Activated CD8-positive, alpha-beta T cell treated with anti-CD3 and anti-CD28 coated beads, Interleukin-2, amount 10 ng/mL, durations not matched to agents 7 days and 5 days (primary cell): ENCODE measurements at places on chromosomes 6 and 20.

- no peak for DNase-seq
These were observed at the start of gene TGM3 for GRCh38 chr20:2295886-2296515. TSS of gene TGM3 (plus strand) at chr20:2296001. CDS start at chr20:2296064, 63 bp downstream.

- no peak for DNase-seq
These were observed 61.6 kb downstream of the GRM1 start for GRCh38 chr6:146090474-146090873.

DNA sequence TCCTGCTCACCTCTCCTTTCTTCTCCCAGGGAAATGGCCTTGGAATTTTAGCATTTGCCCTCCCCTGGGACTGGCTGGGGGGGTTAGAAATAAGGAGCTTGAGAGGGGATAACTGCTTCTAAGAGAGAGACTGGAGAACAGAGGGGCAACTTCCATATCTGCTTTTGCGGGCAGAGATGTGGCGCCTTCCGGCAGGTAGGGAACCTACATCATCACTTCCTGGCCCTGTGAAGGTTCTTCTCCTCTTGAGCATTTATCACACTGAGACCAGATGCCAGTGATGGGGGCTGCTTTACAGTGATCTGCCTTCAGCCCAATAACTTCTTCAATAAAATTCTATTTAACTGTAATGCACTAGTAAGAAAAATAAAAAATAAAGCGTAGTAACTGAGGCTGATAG is 48.1 kb downstream of the TBC1D7 start:
- peak; percentile 59 for DNase-seq

DNA sequence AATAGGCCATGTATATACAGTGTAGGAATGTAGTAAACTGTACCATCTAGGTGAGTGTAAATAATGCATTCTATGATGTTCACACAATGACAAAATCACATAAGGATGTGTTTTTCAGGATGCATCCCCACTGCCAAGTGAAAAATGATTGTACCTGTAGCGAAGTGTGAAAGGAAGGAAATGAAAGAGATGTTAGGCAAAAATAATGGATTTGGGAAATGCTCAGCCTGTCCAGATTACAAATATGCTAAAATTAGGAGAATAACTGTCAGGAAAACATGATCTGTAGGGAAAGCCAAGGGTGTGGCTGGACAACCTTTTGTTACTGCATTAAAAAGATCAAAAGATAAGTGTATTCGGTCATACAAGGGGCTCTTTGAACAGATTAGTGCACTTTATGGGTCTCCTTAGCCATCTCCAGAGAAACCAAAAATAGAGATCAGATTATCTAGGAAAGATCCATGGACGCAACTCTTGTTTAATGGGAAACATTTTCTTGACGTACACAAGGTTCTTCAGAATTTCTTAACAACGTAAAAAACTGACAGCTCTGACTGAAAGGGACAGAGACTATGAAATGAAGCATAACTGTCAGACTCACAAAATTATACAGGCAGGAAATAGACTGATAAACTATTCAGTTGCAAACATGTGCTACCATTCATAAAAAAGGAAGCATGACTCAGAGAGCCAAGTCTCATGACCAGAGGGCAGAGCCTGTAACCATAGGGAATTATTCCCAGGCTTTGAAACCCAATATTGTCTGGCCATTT is 253.6 kb upstream of the RAB32 start:
- DNase-seq: no peak

DNA sequence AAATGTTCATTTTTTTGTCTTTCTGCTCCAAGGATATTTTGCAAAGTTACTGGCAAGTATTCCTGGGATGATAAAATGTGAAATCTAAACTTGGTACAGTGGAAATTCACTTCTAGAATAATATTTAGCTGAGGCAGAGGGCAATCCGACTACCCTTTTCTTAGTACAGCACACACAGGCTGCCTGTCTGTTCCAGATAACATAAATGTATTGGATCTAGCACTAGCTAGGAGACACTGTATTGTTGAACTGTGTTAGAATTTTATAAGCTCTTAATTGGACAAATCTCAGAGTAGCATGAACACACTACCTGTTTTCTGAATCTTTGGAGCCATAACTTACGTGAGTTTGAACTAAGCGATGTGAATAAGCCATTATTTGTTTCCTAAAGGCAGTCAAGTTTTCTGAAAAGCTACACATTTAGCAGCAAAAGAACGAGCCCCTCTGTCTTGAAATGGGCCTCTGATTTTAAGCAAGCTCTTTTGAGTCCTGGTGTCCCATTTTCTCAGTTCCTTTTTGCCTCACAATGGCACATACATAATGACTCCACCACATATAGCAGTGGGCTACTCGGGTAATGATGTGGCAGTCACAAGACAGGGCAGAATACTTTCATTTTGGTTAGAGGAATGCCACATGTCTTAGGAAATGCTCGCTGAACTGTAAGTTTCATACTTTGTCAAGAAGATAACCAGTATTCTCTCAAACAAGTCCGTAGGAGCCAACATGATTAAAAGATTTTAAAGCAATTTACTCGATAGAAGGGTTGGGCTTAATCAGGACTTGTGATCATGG is 116.5 kb upstream of the ESR1 start:
- peak; percentile 49 for DNase-seq

DNA sequence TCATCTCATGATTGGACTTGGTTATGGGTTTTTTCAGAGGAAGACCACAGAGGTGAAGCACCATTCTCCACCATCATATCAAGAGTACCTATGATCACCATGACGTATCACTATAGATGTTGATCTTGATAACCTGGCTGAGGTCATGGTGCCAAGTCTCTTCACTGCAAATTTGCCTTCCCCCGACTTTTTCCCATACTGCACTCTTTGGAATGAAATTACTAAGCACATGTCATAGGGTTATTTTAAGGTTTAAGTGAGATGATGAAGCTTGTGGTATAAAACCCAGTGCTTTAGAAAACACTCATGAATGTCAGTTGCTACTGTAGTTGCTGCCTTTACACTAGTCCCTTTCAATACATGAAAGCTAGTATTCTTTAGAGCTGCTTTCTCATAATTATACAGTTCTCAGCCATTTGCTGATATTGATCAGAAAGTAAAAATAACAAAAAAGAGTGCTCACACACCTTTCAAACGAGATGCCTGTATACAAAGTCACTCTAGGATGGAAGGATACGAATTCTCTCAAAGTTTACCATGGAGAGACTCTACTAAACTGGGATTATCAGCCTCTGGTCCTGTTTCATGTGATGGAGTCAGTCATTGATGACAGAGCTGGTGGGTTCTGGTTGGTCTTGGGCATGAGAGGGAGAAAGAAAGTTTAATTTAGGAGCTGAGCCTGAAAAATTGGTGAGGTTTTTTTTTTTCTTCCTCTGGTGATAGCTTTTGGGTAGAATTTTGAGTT is 228.1 kb downstream of the PRL start:
- DNase-seq: no peak

GRCh38 chr20:51300104-51300503 is 242.4 kb downstream of the NFATC2 start:
- DNase-seq: no peak

DNA sequence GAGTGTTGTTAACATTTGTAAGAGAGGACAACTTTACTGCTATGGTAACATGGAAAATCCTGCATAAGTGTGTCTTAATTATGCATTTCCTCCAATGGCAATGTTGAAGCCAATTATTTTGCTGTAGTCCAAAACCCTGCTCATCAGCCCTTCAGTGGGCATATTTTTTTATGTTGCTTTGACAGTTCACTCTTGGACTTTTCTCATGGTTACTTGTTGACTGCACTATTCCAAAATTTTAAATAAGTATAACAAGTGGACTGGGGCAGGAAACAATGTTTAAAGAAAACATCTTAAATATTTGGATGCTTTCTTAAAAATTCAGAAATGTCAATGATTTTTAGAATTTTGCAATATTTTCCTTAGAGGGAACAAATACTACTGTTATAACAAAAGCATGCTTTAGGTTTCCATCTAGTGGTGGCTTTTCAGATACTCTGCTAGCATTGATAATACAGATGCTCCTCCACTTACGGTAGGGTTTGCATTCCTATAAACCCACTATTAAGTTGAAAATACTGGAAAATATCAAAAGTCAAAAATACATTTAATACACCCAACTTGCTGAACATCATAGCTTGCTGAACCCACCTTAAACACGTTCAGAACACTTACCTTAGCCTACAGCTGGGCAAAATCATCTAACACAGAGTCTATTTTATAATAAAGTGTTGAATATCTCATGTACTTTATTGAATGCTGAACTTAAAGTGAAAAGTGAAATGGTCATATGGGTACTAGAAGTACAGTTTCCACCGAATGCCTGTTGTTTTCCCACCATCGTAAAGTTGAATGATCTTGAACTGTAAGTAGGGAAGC is 86.4 kb downstream of the ADGRG6 start:
- DNase-seq: no peak

DNA sequence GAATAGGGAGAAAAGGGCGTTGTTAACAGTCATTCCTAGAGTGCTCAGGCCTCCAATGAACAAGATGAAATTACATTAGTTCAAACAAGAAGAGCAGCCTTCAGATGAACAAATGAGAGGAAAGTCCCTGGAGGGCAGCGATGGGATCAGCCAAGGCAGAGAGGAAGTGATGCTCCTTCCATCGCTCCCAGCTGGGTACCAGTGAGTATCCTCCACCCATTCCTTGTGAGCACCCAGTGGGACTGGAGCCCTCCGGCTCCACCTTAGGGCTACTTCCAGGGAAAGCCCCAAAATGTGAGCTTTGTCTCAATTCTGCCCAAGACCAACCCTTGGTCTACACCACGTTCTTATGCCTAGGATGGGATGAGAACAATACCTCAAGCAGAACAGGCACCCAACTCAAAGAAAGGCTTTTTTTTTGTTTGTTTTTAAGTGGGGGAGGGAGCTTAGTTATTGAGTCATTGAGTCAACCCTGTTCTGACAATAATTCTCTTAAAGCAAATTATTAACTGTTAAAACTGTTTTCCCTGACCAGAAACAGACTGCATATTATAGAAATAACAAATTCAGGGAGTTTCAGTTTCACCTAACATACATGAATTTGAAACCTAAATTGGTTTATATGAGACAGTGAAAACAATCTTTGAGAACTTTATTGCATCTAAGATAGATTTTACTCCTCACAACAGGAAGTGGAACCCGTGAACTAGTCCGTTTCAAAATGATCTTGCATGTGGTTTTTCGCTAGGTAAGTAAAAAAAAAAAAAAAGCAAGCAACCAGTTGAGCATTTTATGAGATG is 106.9 kb downstream of the IPCEF1 start:
- peak; percentile 57 for DNase-seq

- DNase-seq: no peak
These were observed 34.1 kb downstream of the MYB start for GRCh38 chr6:135215160-135215559.

DNA sequence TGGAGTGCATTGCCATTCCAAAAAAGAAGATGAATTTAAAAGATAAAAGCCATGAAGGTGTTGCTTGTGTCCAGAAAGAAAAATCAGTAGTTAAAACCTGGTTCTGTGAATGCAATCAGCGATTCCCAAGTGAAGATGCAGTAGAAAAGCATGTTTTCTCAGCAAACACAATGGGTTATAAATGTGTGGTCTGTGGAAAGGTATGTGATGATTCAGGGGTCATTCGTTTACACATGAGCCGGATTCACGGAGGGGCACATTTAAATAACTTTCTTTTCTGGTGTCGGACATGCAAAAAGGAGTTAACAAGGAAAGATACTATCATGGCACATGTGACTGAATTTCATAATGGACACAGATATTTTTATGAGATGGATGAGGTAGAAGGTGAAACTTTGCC is 24.7 kb upstream of the BAG2 start:
- DNase-seq: no peak

GRCh38 chr6:14542670-14543366 is 425.2 kb downstream of the CD83 start:
- peak; percentile 24 for DNase-seq

- no peak for DNase-seq
These were observed 47.7 kb upstream of the PLCB4 start for GRCh38 chr20:9021216-9021615.

DNA sequence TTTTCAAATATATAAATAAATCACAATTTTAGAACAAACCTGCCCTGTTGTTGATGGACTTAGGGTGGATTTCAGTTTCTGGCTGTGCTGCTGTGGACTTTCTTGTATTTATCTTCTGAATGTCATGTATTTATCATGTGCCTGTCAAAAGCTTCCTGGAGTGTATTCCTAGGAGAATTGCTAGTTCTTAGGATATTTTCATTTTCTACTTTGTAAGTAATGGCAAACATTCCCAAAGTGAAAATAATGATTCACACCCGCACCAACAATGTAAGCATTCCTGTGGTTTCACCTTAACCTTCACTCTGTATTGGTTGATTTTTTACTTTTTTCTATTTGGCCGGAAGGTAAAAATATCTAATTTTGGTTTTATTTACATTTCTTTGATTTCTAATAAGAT is 387.8 kb downstream of the SMOC2 start:
- no peak for DNase-seq

GRCh38 chr6:165967810-165968407 is 199.7 kb downstream of the TBXT start:
- DNase-seq: no peak

GRCh38 chr6:63928613-63929012 is 293.0 kb downstream of the PHF3 start:
- DNase-seq: no peak

GRCh38 chr6:11650025-11650696 is 112.6 kb downstream of the TMEM170B start:
- DNase-seq: no peak

DNA sequence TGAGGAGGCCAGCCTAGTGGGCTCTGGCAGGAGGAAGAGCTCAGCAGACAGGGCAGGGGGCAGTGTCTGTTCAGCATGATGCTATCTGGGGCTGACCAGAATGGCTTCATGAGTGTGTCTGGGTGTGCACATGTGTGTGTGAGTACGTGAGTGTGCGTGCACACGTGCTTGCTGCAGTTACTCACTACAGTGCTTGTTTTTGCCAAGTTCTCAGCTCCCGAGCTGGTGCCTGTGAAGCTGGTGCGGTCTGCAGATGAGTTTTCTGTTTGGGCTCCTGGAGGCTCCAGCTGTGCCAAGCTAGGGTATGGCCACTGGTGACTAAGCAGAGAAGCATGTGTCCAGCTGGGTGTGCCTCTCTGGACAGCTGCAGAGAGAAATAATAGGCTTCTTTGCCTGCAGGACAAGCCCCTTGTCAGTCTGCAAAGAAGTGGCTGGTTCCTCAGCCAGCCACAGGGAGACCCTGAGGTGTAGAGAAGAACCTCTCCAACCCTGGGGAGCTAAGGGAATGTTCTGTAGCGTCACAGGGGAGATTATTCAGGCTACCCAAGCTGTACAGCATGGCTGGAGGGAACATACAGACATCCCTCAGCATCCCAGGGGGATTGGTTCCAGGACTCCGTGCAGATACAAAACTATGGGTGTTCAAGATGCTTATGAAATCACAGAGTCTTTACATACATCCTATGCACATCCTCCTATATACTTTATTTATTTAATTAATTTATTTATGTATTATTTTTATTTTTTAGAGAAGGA is 40.2 kb upstream of the FAM50B start:
- no peak for DNase-seq
